ENCODE measurements at places on chromosomes 5 and 9. TPM values are rescaled to one million over a fixed set of nuclear protein-coding genes. Genes with fewer than 3 reads are reported as not detected.

DNA sequence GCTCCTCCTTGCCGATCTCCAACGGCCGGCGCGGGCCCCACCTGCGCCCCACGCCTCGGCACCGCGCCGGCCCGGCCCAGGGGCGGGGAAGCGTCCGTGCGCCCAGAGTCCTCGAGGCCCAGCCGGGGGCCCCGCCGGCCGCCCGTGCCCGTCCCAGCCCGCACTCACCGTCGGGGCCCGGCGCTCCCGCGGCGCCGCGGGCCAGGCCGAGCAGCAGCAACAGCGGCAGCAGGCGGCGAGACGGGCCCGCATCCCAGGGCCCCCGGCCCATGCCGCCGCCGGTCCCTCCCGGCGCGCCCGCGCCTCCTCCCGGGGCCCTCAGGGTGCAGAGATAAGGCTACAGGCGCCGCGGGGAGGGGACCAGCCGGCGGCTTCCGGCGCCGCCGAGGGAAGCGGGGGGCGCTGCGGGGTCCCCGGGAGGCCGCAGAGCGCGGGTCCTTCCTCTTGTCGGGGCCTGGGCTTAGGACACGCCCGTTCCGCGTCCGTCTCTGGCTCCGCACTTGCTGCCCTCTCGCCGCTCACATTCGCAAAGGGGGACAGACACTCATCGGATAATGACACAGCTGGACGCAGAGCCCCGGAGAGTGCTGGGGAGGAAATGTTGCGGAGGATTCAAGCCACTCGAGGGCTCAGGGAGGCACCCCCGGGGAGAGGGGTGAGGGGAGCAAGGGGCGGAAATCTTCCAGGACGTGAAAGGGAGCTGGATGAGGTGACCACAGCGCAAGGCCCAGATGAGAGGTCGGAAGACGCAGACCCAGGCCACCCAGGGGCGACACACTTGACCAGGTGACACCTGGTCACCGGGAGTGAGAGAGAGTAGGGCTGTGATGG is at the start of gene SUSD1:
SUSD1 (minus strand) TSS at position 333 of the 831 bp plus-strand sequence; CDS start at position 271, 62 bp downstream.
- peak; percentile 58 for DNase-seq
- H3K27ac ChIP-seq = peak within 1 kb of the TSS; percentile 84
- peaks cover 16% of the 10 kb centered on the region for H3K4me1 ChIP-seq
- H3K27me3 ChIP-seq = no peaks in the 10 kb centered on the region
- H3K36me3 ChIP-seq = no peaks in the 10 kb centered on the region

GRCh38 chr9:128892221-128892921 is 10.4 kb downstream of the LRRC8A start:
- peaks cover 76% of the 10 kb centered on the region for H3K4me1 ChIP-seq
- peaks cover 63% of the 10 kb centered on the region for H3K36me3 ChIP-seq
- peak; percentile 88 for DNase-seq
- no peaks in the 10 kb centered on the region for H3K27me3 ChIP-seq
- H3K4me3 ChIP-seq = peak overlapping the region; percentile 50

- H3K27me3 ChIP-seq = peaks cover 33% of the 10 kb centered on the region
- DNase-seq = no peak
- H3K36me3 ChIP-seq = no peaks in the 10 kb centered on the region
- peak overlapping the region; percentile 83 for H3K27ac ChIP-seq
- H3K4me3 ChIP-seq = no peak overlapping the region
- peaks cover 71% of the 10 kb centered on the region for H3K4me1 ChIP-seq
These were observed 9.1 kb downstream of the EPB41L4B start for GRCh38 chr9:109311731-109312130.

DNA sequence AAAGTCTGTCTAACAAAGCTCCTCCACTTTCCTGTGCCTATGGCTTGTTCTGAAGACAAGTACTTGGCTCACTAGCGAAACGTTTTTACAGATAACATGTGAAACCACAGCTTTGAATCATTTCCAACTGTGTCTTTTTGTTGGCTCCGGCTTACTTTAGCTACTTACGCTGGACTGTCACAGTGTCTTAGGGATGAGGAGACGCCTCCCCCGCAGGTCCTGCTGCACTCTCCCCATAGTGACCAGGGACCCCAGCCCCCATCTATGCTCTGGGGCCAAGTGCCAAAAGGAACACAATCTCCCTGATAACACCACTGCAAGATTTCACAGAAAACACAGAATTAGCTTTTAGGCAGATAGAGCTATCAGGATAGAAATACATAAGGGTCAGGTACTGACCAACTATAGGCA is 219.1 kb downstream of the ADAMTS6 start:
- peaks cover 14% of the 10 kb centered on the region for H3K4me1 ChIP-seq
- H3K4me3 ChIP-seq = peak overlapping the region; percentile 7
- H3K36me3 ChIP-seq = no peaks in the 10 kb centered on the region
- DNase-seq = no peak
- H3K27me3 ChIP-seq = no peaks in the 10 kb centered on the region

DNA sequence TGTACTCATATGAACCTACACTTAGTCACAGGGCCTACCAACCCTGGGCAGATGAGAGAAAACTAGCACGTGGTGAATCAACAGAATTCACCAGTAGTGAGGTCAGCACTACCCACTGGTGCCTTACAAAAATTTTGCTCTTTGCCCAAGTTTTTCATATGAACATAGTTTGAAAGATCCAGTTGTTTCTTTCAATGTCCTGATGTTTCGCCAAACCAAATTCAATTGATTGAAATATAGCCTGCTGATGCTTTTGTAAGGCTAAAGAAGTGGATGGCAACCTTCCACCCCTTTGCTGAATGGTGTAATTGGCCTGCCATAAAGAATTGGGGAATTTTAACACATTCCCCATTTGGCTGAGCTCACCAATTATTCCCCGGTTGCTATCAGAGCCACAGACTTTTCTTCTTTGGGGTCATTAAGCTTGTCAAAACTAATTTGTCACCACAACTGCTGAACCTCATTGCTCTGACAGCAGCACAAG is 339.2 kb downstream of the GLIS3 start:
- peaks cover 4% of the 10 kb centered on the region for H3K27me3 ChIP-seq
- no peaks in the 10 kb centered on the region for H3K36me3 ChIP-seq
- peaks cover 17% of the 10 kb centered on the region for H3K4me1 ChIP-seq
- no peak for DNase-seq
- H3K4me3 ChIP-seq = no peak overlapping the region

DNA sequence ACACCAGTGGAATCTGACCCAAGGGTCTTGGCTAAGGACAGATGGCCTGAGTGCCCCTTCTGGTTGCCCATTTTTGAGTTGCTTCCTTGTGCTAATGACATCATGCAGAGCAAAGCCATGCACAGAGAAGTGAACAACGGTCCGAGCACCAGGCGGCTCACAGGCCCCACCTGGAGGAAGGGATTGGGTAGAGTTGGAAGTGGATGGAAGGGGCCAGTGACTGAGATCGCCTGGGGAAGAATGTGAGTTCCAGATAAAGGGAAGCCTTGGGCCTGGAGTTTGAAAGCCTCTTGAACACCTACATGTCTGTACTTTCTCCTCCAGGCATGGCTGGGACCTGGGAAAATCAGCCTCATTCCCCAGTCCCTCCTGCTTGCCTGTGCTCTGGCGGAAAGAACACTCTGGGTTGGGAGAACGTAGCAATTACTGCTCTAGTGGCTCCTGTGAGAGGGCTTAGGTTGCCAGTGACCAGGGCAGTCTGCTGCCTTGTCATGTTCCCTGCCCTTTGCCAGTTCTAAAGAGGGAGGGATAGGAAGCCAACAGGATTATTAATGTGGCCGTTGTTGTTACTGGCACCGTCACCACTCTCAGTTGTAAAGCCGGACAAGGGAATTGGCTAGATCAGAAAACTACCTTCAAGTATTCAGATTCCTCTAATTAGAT is 62.5 kb upstream of the PTPN3 start:
- H3K4me3 ChIP-seq = no peak overlapping the region
- peak overlapping the region; percentile 76 for H3K27ac ChIP-seq
- peak; percentile 23 for DNase-seq
- no peaks in the 10 kb centered on the region for H3K36me3 ChIP-seq
- H3K4me1 ChIP-seq = peaks cover 4% of the 10 kb centered on the region
- peaks cover 4% of the 10 kb centered on the region for H3K27me3 ChIP-seq

- H3K4me3 ChIP-seq = no peak overlapping the region
- no peaks in the 10 kb centered on the region for H3K36me3 ChIP-seq
- no peak overlapping the region for H3K27ac ChIP-seq
These were observed 181.7 kb downstream of the MTRR start for GRCh38 chr5:8050616-8051175.

DNA sequence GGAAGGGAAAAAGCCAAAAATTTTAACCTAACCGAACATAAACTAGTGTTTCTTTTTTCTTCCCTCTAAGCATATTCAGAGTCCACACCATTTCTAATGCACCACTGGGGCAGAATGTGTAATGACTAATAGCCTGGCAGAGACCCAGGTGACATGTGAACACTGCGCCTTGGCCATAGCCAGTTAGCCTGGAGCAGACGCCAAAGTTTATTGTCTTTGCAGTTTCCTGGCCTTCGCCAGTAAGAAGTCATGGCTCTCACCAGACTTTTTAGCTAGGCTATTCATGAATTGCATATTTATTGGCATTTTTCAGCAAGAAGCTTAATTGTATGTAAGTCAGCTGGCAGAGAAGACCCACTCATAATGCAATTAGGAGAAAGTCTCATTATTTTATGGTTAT is 182.8 kb upstream of the SLC27A6 start:
- H3K27ac ChIP-seq = no peak overlapping the region
- no peaks in the 10 kb centered on the region for H3K27me3 ChIP-seq
- peak; percentile 40 for DNase-seq
- no peaks in the 10 kb centered on the region for H3K36me3 ChIP-seq
- H3K4me3 ChIP-seq = no peak overlapping the region

DNA sequence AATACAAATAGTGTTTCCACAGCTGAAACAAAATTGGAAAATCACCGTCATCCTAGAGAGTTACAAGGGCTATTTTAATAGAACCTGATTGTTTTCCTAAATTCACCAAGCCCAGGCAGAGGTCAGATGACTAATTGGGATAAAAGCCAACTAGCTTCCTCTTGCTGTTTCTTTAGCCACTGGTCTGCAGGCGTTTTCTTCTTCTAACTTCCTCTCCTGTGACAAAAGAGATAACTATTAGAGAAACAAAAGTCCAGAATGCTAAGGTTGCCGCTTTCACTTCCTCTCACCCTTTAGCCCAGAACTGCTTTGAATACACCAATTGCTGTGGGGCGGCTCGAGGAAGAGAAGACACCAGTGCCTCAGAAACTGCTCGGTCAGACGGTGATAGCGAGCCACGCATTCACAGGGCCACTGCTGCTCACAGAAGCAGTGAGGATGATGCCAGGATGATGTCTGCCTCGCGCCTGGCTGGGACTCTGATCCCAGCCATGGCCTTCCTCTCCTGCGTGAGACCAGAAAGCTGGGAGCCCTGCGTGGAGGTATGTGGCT is at the start of gene TLR4:
TLR4 (plus strand) TSS at position 380 of the 552 bp plus-strand sequence; CDS start at position 450, 70 bp downstream.
- peak within 1 kb of the TSS; percentile 91 for H3K27ac ChIP-seq
- H3K4me3 ChIP-seq = peak within 1 kb of the TSS; percentile 71
- peaks cover 12% of the 10 kb centered on the region for H3K36me3 ChIP-seq
- peak; percentile 69 for DNase-seq
- peaks cover 39% of the 10 kb centered on the region for H3K4me1 ChIP-seq
- no peaks in the 10 kb centered on the region for H3K27me3 ChIP-seq

GRCh38 chr9:85009251-85009650 is 339.7 kb downstream of the NTRK2 start:
- no peaks in the 10 kb centered on the region for H3K4me1 ChIP-seq
- no peak overlapping the region for H3K27ac ChIP-seq
- no peak overlapping the region for H3K4me3 ChIP-seq
- peaks cover 42% of the 10 kb centered on the region for H3K27me3 ChIP-seq

- no peak for DNase-seq
- no peak overlapping the region for H3K4me3 ChIP-seq
- peaks cover 55% of the 10 kb centered on the region for H3K36me3 ChIP-seq
- peaks cover 36% of the 10 kb centered on the region for H3K4me1 ChIP-seq
- H3K27ac ChIP-seq = no peak overlapping the region
These were observed 49.3 kb downstream of the GRAMD2B start for GRCh38 chr5:126472538-126472889.

- no peak overlapping the region for H3K4me3 ChIP-seq
- peaks cover 30% of the 10 kb centered on the region for H3K36me3 ChIP-seq
- H3K27ac ChIP-seq = no peak overlapping the region
- no peaks in the 10 kb centered on the region for H3K27me3 ChIP-seq
- H3K4me1 ChIP-seq = peaks cover 69% of the 10 kb centered on the region
These were observed 14.3 kb downstream of the VLDLR start for GRCh38 chr9:2635922-2636321.

GRCh38 chr5:125210242-125210947 is 464.0 kb upstream of the ZNF608 start:
- H3K27me3 ChIP-seq = no peaks in the 10 kb centered on the region
- no peaks in the 10 kb centered on the region for H3K36me3 ChIP-seq
- H3K27ac ChIP-seq = no peak overlapping the region
- no peak overlapping the region for H3K4me3 ChIP-seq
- no peak for DNase-seq

GRCh38 chr5:150600616-150601490 is 39.6 kb upstream of the SYNPO start:
- peak; percentile 13 for DNase-seq
- no peaks in the 10 kb centered on the region for H3K27me3 ChIP-seq
- peak overlapping the region; percentile 90 for H3K27ac ChIP-seq
- H3K4me1 ChIP-seq = peaks cover 98% of the 10 kb centered on the region

- H3K27ac ChIP-seq = no peak overlapping the region
- H3K4me1 ChIP-seq = no peaks in the 10 kb centered on the region
- peaks cover 4% of the 10 kb centered on the region for H3K27me3 ChIP-seq
- DNase-seq = no peak
- H3K4me3 ChIP-seq = no peak overlapping the region
These were observed 47.5 kb downstream of the SPATA31D1 start for GRCh38 chr9:82036086-82036485.

GRCh38 chr5:176536132-176536901 is 885 bp downstream of the RNF44 start:
- peak; percentile 86 for DNase-seq
- H3K36me3 ChIP-seq = peaks cover 9% of the 10 kb centered on the region
- peak overlapping the region; percentile 100 for H3K27ac ChIP-seq
- H3K4me3 ChIP-seq = peak overlapping the region; percentile 93
- no peaks in the 10 kb centered on the region for H3K27me3 ChIP-seq

GRCh38 chr5:91787718-91788117 is 404.6 kb upstream of the ARRDC3 start:
- no peaks in the 10 kb centered on the region for H3K27me3 ChIP-seq
- no peaks in the 10 kb centered on the region for H3K36me3 ChIP-seq
- no peak for DNase-seq

Gene GABRA6
- total RNA-seq = not detected

Gene TOR2A
- 2.3 TPM for total RNA-seq

Gene ANKRD20A1
- total RNA-seq = 1.5 TPM

Gene AUH
- total RNA-seq = 44.1 TPM

Gene DNAH5
- total RNA-seq = 0.14 TPM

Gene C9orf153
- total RNA-seq = 0.38 TPM

Gene IL13
- not detected for total RNA-seq

Gene IFNB1
- total RNA-seq = not detected

Gene MAN1B1
- total RNA-seq = 20.6 TPM

Gene CCDC171
- total RNA-seq = 1.8 TPM
